ENCODE measurements at places on chromosomes 7 and 10. TPM values are rescaled to one million over a fixed set of nuclear protein-coding genes. Genes with fewer than 3 reads are reported as not detected.

DNA sequence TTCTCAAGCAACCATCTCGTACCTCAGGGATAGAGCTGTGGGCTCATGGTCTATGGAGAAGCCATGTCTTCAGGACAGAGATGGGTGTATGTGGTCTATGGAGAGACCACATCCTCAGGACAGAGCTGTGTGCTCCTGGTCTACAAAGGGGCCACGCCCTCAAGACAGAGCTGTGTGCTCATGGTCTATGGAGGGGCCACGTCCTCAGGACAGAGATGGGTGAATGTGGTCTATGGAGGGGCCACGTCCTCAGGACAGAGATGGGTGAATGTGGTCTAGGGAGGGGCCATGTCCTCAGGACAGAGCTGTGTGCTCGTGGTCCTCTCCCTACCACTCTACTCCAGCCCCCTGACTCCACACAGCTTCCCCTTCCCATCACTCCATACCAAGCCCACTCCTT, 117.8 kb downstream of the WDR37 start:
- H3K4me1 ChIP-seq = no peaks in the 10 kb centered on the region
- peak; percentile 2 for DNase-seq
- H3K4me3 ChIP-seq = no peak overlapping the region
- H3K27me3 ChIP-seq = no peaks in the 10 kb centered on the region

GRCh38 chr10:28254290-28254985, 48.4 kb downstream of the MPP7 start:
- no peak for DNase-seq
- H3K27ac ChIP-seq = no peak overlapping the region
- no peaks in the 10 kb centered on the region for H3K27me3 ChIP-seq
- H3K4me1 ChIP-seq = peaks cover 2% of the 10 kb centered on the region

The CRHR2 gene
- total RNA-seq = 0.09 TPM

- H3K36me3 ChIP-seq = no peaks in the 10 kb centered on the region
- no peak overlapping the region for H3K4me3 ChIP-seq
- no peak for DNase-seq
These were observed 57.3 kb upstream of the ZEB1 start for GRCh38 chr10:31261511-31262311.

The ZNF212 gene
- 21.7 TPM for total RNA-seq

- no peak overlapping the region for H3K27ac ChIP-seq
- no peak for DNase-seq
- H3K36me3 ChIP-seq = no peaks in the 10 kb centered on the region
- H3K4me3 ChIP-seq = no peak overlapping the region
These were observed 11.0 kb upstream of the TRIM8 start for GRCh38 chr10:102633287-102633686.

DNA sequence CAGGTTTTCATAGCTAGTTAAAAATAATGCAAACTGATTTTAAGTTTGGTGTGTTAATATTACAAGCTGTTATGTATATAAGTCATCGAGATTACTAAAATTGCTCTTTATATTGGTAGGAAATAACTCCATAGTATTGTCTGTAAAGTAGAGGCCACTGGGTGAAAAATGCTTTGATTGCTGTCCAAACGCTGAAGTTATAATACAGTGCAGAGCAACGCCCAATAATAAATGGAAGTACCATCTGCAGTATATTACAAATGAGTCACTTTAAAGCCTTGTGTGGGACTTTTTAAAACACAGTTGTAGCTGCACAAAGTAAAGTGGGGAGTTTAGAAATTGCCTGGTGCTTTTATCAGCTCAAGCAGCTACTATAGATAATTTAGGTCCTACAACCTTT, 196.1 kb downstream of the NXPH1 start:
- no peaks in the 10 kb centered on the region for H3K27me3 ChIP-seq
- H3K4me1 ChIP-seq = peaks cover 14% of the 10 kb centered on the region
- H3K36me3 ChIP-seq = peaks cover 6% of the 10 kb centered on the region
- no peak for DNase-seq
- no peak overlapping the region for H3K4me3 ChIP-seq
- H3K27ac ChIP-seq = no peak overlapping the region

The TMEM273 gene
- 0.27 TPM for total RNA-seq

DNA sequence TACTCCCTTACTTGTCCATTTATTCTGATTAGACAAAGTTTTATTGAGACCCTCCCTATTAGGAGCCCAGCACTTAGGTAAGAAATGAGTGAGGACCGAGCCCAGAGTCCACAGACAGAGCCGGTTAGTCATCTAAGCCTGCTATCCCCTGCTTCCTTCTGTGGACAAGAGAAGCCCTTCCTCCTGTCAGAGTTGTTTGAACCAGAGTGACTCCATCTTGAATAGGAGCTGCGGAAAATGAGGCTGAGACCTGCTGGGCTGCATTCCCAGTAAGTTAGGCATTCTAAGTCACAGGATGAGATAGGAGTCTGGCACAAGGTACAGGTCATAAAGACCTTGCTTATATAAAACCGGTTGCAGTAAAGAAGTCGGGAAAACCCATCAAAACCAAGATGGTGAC, 109.1 kb downstream of the CPXM2 start:
- peaks cover 50% of the 10 kb centered on the region for H3K27me3 ChIP-seq
- H3K27ac ChIP-seq = no peak overlapping the region
- peaks cover 44% of the 10 kb centered on the region for H3K4me1 ChIP-seq
- H3K36me3 ChIP-seq = no peaks in the 10 kb centered on the region

GRCh38 chr10:62632071-62632809, 172.3 kb upstream of the ADO start:
- H3K4me3 ChIP-seq = no peak overlapping the region
- no peaks in the 10 kb centered on the region for H3K27me3 ChIP-seq
- peaks cover 10% of the 10 kb centered on the region for H3K4me1 ChIP-seq
- H3K36me3 ChIP-seq = no peaks in the 10 kb centered on the region

The PARP12 gene
- 10.5 TPM for total RNA-seq

DNA sequence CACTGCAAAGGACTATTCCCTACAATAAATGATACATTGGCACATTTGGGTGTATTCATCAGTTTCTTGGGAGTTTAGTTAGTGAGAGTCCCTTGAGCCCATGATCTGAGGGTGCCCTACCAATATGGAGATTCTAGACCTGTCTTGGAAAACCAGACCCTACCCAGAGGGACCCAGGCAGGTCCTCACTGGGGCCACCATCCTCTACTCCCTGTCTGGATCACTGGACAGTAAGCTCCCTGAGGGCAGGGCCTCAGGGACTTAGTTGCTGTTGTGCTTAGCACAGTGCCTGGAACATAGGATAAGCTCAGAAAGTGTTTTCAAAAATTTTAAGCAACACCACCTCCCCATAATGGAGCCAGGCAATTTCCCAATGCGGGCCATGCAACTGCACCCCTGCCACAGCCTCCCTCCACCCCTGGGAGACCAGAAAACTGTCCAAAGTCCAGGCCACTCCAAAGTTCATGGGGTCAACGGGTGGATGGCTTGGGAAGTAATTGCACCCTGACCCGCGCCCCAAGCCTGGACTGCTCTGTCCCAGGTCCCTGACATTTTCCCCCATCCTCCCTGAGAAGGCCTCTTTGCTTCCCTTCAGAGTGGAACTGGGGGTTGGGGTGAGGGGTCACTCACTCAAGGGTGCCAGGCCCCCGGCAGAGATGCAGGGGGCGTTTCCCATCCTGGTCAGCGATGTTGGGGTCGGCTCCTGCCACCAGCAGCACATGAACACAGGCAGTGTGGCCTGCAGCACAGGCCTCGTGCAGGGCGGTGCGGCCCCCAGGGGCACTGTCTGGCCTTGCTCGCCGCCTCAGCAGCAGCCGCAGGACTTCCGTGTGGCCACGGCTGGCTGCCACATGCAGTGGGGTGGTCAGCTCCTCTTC, 1.0 kb downstream of the ASB10 start:
- H3K27me3 ChIP-seq = no peaks in the 10 kb centered on the region
- H3K27ac ChIP-seq = no peak overlapping the region
- no peaks in the 10 kb centered on the region for H3K4me1 ChIP-seq
- no peak for DNase-seq

The PRLHR gene
- not detected for total RNA-seq

All from WTC11 (cell line).